ENCODE measurements at places on chromosomes 5 and 9.

- DNase-seq, result peak; percentile 74
Observed at GRCh38 chr5:95283761-95284571, 928 bp downstream of the MCTP1 start.

DNA sequence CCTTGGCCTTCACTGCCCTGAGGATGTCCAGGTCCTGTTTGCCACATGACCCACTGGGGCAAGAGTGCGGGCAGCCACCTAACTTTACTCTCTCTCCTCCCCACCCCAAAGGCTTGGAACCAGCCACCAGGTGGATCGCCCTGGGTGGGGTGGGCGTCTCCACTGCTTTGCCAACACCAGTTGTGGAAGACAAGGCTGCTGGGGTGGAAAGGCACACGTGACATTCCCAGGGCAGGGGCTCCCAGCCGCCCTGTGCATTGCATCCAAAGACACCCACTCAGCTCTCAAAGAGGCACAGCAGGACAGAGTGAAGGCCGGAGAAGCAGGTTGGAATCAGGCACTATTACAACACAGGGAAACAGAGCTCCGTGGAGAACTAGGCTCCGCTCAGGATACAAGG lies 162.2 kb downstream of the OLFM1 start:
- DNase-seq, result no peak

- DNase-seq, result peak; percentile 73
Observed at GRCh38 chr9:83978992-83979811, 813 bp downstream of the HNRNPK start.

- DNase-seq, result no peak
Observed at GRCh38 chr9:128677794-128678193, 11.2 kb upstream of the SET start.

DNA sequence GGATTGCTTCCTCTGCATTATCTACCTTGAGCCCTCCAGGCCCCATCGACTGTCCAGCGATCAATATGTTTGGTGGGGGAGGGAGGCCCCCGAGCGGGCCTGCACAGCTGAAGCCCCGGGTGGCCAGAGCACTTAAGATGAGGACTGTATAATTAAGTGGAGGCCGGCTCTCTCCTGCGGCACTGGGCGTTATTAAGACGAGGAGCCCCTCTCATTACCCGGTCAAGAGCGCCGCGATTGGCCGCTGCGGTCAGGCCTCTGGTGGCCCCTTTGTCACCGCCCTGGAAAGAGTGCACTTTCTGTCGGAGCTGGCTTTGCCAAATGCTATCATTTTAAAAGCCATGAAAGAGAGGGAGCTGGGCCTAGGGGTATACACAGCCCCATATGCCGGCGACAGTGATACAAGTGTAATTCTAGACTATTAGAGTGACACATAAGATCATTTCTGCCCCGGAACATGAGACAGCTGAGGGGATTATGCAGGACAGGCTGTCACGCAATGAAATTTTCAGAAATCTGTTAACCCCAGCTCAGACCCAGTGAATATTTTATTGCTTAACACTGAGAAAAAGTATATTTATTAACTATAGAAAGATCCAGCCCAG lies 106.3 kb upstream of the IRX1 start:
- no peak for DNase-seq

DNA sequence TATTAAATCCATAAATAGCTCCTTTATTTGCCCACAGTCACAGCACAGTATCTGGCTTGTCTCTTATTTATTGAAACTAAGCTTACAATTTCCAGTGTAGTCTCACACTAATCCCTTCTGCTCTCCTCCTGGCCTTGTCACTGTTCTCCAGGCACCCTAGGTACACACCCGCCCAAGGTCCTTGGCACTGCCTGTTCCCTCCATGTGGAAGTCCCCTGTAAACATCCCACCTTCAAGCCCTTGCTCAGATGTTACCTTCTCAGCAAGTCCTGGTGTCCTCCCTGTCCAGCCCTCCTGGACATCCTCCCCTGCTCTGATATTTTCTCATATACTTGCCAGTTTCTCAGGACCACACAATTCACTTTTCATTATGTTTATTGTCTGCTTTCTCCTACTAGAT lies 44.2 kb upstream of the CFAP157 start:
- DNase-seq, result no peak
